ENCODE measurements at places on chromosomes 2 and 18. TPM values are rescaled to one million over a fixed set of nuclear protein-coding genes. Genes with fewer than 3 reads are reported as not detected.
A peak's percentile ranks its signal among the peaks of the same experiment; 100 is the strongest.

The NAT8 gene
- total RNA-seq = not detected

The EPHA4 gene
- total RNA-seq = 43.9 TPM

The MC2R gene
- total RNA-seq = not detected

DNA sequence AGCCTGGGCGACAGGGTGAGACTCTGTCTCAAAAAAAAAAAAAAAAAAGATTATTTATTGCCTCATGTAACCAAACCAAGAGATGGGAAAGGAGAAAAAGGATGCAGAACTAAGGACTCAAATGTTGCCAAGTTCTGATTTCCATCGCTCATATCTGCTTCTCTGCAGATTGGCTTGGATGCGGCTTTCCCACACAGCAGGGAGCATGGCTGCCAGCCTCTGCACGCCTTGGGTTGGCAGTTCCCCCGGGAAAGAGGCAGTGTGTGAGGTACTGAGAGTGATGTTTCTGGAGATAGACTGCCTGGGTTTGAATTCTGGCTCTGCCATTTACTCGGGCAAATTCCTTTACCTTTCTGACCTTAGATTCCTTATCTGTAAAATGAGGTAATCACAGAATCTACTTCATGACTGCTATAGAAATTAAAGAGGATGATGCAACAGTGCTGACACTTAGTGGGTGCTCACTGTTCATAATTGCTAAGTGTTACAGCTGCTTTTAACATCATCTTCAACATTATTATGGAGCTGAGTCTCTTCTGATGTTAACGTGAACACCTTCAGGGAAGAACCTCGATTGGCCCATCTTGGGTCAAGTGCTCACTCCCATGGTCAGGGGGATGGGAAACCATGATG is 68.8 kb downstream of the ACAA2 start:
- no peak overlapping the region for H3K4me3 ChIP-seq
- no peak overlapping the region for H3K27ac ChIP-seq
- DNase-seq = no peak

DNA sequence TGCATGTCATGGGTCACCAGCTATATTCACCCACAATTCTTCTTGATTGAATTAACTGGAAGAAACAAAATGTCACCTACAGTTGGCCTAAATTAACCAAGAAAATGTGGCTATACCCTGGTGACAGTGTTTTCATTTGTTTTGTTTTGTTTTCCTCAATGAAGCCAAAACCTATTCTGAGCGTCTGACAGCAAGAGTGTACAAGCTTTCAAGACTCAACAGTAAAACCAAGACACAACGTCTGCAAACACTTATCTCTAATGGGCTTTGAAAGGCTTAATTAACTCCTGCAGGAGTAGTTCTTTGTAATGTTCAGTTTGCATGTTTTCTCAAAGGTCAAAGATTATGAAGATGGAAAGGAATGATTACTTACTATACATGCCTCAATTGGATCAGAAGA is 827.6 kb upstream of the KLHL29 start:
- no peak overlapping the region for H3K4me3 ChIP-seq
- no peak overlapping the region for H3K27ac ChIP-seq
- DNase-seq = no peak
- H3K36me3 ChIP-seq = no peaks in the 10 kb centered on the region
- no peaks in the 10 kb centered on the region for H3K27me3 ChIP-seq

GRCh38 chr18:62741584-62741983 is 26.2 kb downstream of the PHLPP1 start:
- H3K27ac ChIP-seq = peak overlapping the region; percentile 68
- H3K27me3 ChIP-seq = no peaks in the 10 kb centered on the region
- no peak for DNase-seq
- H3K36me3 ChIP-seq = no peaks in the 10 kb centered on the region
- no peak overlapping the region for H3K4me3 ChIP-seq

DNA sequence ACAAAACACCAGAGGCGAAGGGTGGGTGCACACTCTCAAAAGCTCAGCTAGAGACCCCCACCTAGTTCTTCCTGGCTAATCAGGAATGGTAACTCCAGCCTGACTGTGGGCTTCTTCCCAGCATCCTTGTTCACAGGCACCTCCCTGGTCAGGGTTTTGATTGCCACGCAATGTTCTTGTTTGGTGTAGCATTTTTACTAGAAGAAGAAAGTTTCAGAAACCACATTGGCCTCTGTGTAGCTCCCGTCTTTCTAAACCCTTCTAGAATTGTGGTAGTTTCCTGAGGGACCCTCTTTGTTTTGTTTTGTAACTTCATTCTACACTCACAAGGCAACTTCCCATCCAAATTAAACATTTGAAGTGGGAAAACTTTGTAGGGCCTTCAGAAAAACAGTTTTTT is 254.5 kb upstream of the EPAS1 start:
- no peak overlapping the region for H3K27ac ChIP-seq
- H3K4me1 ChIP-seq = no peaks in the 10 kb centered on the region
- no peaks in the 10 kb centered on the region for H3K27me3 ChIP-seq
- no peak overlapping the region for H3K4me3 ChIP-seq
